AG08395 (cell line): ENCODE measurements at places on chromosomes 13 and 19.

GRCh38 chr13:81408647-81409046, 1067.7 kb upstream of the SPRY2 start:
- no peak for DNase-seq

DNA sequence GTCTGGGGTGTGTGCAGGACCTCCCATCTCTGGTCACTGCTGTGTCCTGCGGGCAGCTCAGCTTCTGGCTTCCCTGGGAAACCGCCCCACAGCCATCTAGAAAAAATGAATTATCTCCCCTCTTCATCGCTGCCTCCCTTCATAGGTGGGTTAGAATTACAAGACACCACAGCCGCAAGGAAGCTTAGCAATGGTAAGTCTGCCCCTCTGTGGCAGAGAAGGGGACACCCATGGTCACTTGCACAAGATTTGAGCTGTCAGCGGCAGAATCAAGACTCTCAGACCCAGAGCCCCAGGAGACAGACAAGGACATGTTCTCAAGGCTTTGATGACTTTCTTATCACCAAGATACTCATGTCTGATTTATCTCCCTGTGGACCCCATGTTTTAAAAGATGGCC, 110.8 kb upstream of the PABPC3 start:
- DNase-seq: no peak

DNA sequence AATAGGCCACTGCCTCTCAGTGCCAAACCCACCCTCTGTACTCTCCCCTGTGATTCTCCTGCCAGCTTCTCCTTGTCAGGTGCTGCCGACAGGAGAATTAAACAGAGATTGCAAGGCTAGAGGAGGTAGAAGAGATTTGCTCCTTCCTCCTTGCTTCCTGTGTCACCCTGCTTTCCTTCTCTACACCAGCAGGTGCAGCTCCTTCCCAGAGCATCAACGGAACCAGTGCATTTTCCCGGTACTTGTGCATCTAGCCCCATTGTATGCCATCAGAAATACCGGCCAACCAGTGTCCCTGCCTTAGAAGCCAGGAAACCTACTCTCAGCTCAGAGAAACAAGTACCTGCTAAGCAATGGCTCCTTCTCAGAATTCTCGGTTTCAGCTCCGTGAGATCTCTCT, 253.2 kb downstream of the SUCLA2 start:
- DNase-seq: no peak

GRCh38 chr19:34998777-34999497, 1.2 kb upstream of the GRAMD1A start:
- peak; percentile 25 for DNase-seq

- no peak for DNase-seq
These were observed 265.8 kb downstream of the OXGR1 start for GRCh38 chr13:96728463-96728862.

DNA sequence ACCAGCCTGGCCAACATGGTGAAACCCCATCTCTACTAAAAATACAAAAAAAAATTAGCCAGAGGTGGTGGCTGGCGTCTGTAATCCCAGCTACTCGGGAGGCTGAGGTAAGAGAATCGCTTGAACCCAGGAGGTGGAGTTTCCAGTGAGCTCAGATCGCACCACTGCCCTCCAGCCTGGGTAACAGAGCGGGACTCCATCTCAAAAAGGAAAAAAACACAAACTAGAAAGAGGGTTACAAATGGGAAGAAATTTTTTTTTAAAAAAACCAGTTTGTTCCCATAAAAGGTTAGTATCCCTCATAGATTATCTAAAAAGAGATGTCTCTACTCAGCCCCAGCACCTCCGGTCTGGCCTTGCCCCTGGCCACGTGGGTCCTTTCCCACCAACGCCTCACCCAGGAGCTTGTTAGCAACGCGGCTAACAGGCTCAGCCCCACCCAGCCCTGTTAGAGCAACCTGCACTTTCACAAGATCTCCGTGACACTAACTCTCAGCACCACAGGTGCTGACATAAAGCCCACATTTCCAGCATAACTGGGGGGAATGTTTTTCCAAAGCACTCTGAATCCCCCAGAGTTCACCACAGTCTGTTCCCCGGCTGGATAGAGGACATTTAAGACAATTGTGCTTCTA, 4.3 kb downstream of the DMKN start:
- DNase-seq: no peak
